CD4-positive, CD25-positive, alpha-beta regulatory T cell (primary cell): ENCODE measurements at places on chromosomes 4 and X. TPM values are rescaled to one million over a fixed set of nuclear protein-coding genes. Genes with fewer than 3 reads are reported as not detected.
A peak's percentile ranks its signal among the peaks of the same experiment; 100 is the strongest.

DNA sequence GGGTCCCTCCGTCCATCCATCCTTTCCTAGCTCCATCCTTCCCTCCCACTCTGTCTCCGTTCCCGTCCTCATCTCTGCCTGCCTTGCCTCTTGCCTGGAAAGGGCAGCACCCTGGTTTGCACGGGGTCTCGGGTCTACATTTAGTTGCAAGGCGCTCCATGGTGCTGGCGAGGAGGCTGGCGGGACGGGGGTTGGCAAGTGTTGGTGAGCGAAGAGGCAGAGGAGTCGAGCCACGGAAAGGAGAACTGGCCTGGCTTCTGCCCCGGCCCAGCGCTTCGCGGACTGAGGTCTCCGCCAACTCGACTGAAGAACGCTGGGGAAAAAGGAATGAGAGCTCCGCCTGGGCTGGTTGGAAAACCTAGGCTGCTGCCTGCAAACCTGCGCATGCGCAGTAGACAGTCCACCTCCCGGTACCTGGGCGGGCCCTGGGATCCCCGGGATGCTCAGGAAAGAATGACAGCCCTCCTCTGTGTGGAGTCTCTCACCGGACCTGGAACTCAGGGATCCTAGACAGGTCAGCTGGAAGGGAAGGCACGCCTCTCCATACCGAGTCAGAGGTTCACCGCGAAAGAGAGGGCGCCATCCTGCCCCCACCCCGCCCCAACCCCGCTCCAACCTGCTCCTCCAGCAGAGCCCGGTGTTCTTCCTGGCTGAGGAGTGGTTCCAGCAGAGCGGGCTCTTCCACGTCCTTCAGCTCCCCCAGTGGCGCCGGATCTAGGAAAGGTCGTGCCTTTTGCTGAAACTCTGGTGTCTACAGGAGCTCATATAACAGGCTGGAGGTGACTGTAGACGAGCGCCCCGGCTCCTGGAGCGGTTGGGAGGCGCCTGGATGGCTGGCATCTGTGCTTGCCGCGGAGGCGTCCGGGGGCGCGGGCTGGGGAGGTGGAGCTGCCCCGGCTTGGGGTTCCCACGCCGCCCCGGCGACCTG, 6.0 kb downstream of the FRG2 start:
- no peak for DNase-seq
- no peak overlapping the region for H3K27ac ChIP-seq
- no peaks in the 10 kb centered on the region for H3K36me3 ChIP-seq
- no peak overlapping the region for H3K4me3 ChIP-seq
- peaks cover 6% of the 10 kb centered on the region for H3K27me3 ChIP-seq

- H3K27ac ChIP-seq: no peak overlapping the region
- H3K27me3 ChIP-seq: peaks cover 2% of the 10 kb centered on the region
- peak; percentile 15 for DNase-seq
- H3K4me3 ChIP-seq: no peak overlapping the region
- H3K36me3 ChIP-seq: no peaks in the 10 kb centered on the region
Measured at GRCh38 chr4:53706422-53707032, 115.2 kb upstream of the LNX1 start.

GRCh38 chr4:186144198-186144945, 39.9 kb downstream of the FAM149A start:
- peaks cover 10% of the 10 kb centered on the region for H3K4me1 ChIP-seq
- H3K4me3 ChIP-seq: peak overlapping the region; percentile 32
- peaks cover 27% of the 10 kb centered on the region for H3K27me3 ChIP-seq

DNA sequence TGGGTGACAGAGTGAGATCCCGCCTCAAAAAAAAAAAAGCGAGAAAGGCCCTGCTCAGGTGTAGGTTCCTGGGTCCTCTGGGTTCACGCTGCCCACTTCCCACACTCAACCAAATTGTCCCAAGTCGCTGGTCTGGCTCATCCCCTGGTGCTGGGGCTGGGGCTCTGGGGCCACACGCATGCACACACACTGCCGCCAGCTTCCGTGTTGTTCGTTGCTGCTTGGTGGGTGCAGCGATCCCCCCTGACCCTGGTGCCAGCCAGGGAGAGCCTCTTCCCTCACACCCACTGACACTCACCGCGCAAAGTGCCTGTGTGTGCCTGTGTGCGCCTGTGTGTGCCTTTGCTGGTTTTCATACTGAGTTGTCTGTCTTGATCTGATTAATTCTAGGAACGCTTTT, 124.1 kb upstream of the NKX1-1 start:
- DNase-seq: no peak
- no peak overlapping the region for H3K27ac ChIP-seq
- no peaks in the 10 kb centered on the region for H3K36me3 ChIP-seq
- no peak overlapping the region for H3K4me3 ChIP-seq

DNA sequence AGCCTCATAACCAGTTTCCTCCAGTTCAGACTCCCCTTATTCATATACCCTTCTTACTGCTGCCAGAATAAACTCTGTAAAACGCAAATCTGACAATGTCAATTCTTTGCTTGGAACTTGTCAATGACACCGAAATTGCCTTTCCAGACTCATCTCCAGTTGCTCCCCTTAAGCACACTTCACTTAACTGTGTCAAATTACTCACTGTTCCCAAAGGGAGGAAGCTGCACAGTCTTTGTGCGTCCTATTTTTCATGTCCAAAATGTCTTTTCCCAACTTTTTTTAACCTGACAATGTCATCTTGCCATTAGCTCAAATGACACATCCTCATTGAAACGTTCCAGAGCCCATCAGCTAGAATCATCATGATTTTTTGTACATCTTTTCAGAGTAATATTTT, 867.3 kb downstream of the RPA4 start:
- no peak overlapping the region for H3K27ac ChIP-seq
- H3K4me3 ChIP-seq: no peak overlapping the region
- no peaks in the 10 kb centered on the region for H3K36me3 ChIP-seq
- H3K27me3 ChIP-seq: no peaks in the 10 kb centered on the region

DNA sequence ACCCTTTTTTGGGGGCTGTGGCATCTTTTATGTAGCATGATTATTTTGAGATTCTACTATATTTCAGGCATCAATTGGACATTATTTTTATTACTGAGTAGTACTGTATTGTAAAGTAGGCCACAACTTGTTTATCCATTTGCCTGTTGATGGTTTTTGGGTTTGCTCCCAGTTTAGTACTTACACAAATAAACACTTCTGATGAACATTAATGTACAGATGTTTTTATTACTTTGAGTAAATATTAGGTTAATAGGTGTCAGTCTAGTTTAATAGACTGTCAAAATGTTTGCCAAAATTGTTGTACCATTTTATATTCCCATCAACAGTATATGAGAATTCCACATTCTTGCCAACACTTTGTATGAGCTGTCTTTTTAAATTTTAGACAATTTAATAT, 214.9 kb upstream of the MAD2L1 start:
- H3K27ac ChIP-seq: no peak overlapping the region
- H3K36me3 ChIP-seq: no peaks in the 10 kb centered on the region
- no peak for DNase-seq
- H3K4me1 ChIP-seq: no peaks in the 10 kb centered on the region

- peaks cover 65% of the 10 kb centered on the region for H3K36me3 ChIP-seq
- peak overlapping the region; percentile 63 for H3K27ac ChIP-seq
- peaks cover 8% of the 10 kb centered on the region for H3K4me1 ChIP-seq
Measured at GRCh38 chr4:2954358-2955185, 8.6 kb downstream of the NOP14 start.

GRCh38 chrX:39145859-39146258, 344.6 kb downstream of the MID1IP1 start:
- H3K27me3 ChIP-seq: no peaks in the 10 kb centered on the region
- H3K4me1 ChIP-seq: no peaks in the 10 kb centered on the region

DNA sequence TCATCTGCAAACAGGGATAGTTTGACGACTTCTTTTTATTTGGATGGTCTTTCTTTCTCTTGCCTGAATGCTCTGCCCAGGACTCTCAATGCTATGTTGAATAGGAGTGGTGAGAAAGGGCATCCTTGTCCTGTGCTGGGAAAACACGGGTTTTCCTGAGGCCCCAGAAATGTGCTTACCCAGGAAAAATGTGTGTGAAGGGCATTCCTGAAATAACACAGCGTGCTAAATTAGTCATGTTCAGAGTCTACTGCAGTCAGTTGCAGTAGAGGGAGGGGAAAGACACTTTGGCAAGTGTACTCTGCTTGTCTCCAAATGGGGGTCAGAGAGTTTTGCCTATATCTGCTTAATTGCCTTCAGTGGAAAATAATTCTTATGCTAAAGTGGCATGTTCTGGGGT, 153.9 kb downstream of the CCNG2 start:
- DNase-seq: no peak
- H3K36me3 ChIP-seq: no peaks in the 10 kb centered on the region
- H3K4me1 ChIP-seq: no peaks in the 10 kb centered on the region

- H3K27ac ChIP-seq: peak overlapping the region; percentile 100
- H3K4me1 ChIP-seq: peaks cover 92% of the 10 kb centered on the region
- peak overlapping the region; percentile 97 for H3K4me3 ChIP-seq
- H3K27me3 ChIP-seq: no peaks in the 10 kb centered on the region
Measured at GRCh38 chr4:40211224-40212185, 14.7 kb downstream of the RHOH start.

DNA sequence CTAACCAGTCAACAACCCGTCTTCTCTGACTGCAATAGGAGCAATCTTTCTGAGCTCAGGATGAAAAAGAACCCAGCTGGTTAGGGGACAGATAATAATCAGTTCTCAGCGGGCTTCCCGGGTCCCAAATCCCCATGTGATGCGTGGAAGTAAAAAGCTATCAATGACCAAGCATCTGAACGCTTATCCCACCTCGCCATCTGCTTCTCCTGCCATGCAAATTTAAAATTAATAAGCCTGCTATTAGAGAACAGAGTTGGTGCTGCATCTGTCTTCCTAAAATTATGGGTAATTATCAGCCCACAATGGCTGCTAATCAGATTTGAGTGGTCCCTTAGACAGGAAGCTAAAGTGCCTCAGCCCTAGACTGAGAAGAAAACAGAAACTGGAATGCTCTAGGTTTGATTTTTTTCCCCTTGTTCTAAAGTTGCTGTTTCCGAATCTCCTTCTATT, 37.5 kb downstream of the AFAP1 start:
- H3K4me3 ChIP-seq: no peak overlapping the region
- no peaks in the 10 kb centered on the region for H3K27me3 ChIP-seq
- no peaks in the 10 kb centered on the region for H3K36me3 ChIP-seq
- H3K4me1 ChIP-seq: no peaks in the 10 kb centered on the region
- DNase-seq: no peak
- H3K27ac ChIP-seq: no peak overlapping the region

GRCh38 chrX:41730081-41730480, 6.1 kb downstream of the GPR82 start:
- H3K36me3 ChIP-seq: peaks cover 5% of the 10 kb centered on the region
- H3K27me3 ChIP-seq: no peaks in the 10 kb centered on the region
- H3K4me1 ChIP-seq: no peaks in the 10 kb centered on the region
- H3K27ac ChIP-seq: no peak overlapping the region

- H3K36me3 ChIP-seq: no peaks in the 10 kb centered on the region
- H3K4me3 ChIP-seq: no peak overlapping the region
- H3K4me1 ChIP-seq: peaks cover 9% of the 10 kb centered on the region
Measured at GRCh38 chr4:154741131-154741665, 2.6 kb upstream of the LRAT start.

- H3K4me3 ChIP-seq: no peak overlapping the region
- H3K36me3 ChIP-seq: no peaks in the 10 kb centered on the region
- no peak overlapping the region for H3K27ac ChIP-seq
- H3K4me1 ChIP-seq: no peaks in the 10 kb centered on the region
Measured at GRCh38 chrX:129478516-129478915, 44.8 kb downstream of the SMARCA1 start.

DNA sequence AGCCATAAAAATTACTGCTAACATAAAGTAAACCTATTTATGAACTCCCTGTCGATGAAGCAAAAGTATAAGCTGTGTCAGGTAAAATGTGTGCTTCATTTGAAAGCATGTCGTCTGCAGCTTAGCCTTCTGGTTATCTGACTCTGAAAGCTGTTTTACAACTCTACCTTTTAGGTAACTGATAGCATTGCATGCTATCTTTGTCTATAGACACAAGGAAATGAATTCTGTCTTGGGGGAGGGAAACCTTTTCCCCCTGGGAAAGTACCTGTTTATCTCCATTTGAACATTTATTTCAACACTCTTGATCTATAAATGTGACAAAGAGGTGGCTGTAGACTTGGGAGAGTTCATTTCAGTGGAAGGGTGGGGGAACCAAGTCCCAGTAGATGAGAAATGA, 51.4 kb downstream of the RAB40A start:
- H3K36me3 ChIP-seq: no peaks in the 10 kb centered on the region
- DNase-seq: no peak
- no peaks in the 10 kb centered on the region for H3K27me3 ChIP-seq
- no peak overlapping the region for H3K4me3 ChIP-seq
- no peak overlapping the region for H3K27ac ChIP-seq

- peak overlapping the region; percentile 52 for H3K27ac ChIP-seq
- H3K36me3 ChIP-seq: no peaks in the 10 kb centered on the region
- peaks cover 45% of the 10 kb centered on the region for H3K4me1 ChIP-seq
- H3K4me3 ChIP-seq: peak overlapping the region; percentile 86
- H3K27me3 ChIP-seq: no peaks in the 10 kb centered on the region
Measured at GRCh38 chr4:165208741-165209388, 1.5 kb downstream of the KLHL2 start.

DNA sequence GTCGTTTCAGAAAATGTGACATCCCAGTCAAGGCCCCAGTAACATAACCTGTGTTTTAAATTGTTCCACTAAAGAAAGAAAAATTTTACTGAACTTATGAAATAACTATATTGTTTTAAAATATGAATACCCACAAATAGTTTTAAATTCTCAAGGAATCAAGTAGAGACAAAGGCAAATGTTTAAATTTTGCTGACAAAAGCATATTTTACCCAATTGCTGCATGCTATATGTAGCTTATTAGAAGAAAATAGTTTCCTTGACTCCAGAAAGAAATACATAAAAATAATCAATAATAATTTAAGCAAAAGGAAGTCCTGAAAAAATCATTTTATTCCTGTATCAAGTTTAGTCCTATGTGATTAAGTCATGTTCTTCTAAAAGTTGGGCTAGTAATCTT, 481.3 kb upstream of the ADGRL3 start:
- no peaks in the 10 kb centered on the region for H3K36me3 ChIP-seq
- H3K4me3 ChIP-seq: no peak overlapping the region
- no peaks in the 10 kb centered on the region for H3K27me3 ChIP-seq
- DNase-seq: no peak
- no peaks in the 10 kb centered on the region for H3K4me1 ChIP-seq

DNA sequence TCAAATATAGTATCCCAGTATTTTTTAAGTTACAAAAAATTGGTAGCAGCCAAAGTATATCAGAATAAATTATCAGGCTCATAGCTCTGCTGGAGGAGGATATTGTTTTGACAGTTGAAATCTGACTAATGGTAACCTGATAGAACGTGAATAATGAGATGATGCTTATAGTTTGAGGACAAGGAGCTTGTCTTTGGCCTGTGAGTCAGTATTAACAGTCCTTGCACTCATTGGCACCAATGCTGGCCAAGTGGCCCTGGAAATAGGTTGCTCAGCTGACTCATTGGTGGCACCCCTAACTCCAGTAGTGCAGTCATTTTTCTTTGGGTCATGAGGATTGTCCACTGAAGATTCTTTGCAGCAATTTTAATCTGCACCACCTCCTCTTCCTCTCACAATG, 203.3 kb upstream of the JADE1 start:
- H3K27me3 ChIP-seq: peaks cover 2% of the 10 kb centered on the region
- no peak overlapping the region for H3K4me3 ChIP-seq
- DNase-seq: no peak

Gene SMIM10L2A
- 0.37 TPM for polyA plus RNA-seq

Gene AKAP4
- not detected for polyA plus RNA-seq

Gene HTT
- 5.6 TPM for polyA plus RNA-seq

Gene PTPN13
- not detected for polyA plus RNA-seq

Gene ZNF185
- 1.2 TPM for polyA plus RNA-seq

Gene PASD1
- not detected for polyA plus RNA-seq

Gene KCNE5
- polyA plus RNA-seq: not detected

Gene MAGEC2
- polyA plus RNA-seq: not detected

Gene TRIM75
- not detected for polyA plus RNA-seq

Gene MND1
- not detected for polyA plus RNA-seq

Gene NPNT
- not detected for polyA plus RNA-seq

Gene HSFX1
- polyA plus RNA-seq: not detected

Gene SLC39A8
- 21.0 TPM for polyA plus RNA-seq

Gene RCHY1
- 38.0 TPM for polyA plus RNA-seq

Gene CCDC110
- polyA plus RNA-seq: 0.47 TPM

Gene TBC1D8B
- not detected for polyA plus RNA-seq

Gene PDE5A
- 1.3 TPM for polyA plus RNA-seq
